ENCODE measurements at places on chromosomes 11 and 22. TPM values are rescaled to one million over a fixed set of nuclear protein-coding genes. Genes with fewer than 3 reads are reported as not detected.

The OR4A16 gene
- total RNA-seq = not detected

The SLC43A1 gene
- total RNA-seq = 4.2 TPM

- no peak overlapping the region for H3K27ac ChIP-seq
- H3K4me1 ChIP-seq = no peaks in the 10 kb centered on the region
- peaks cover 13% of the 10 kb centered on the region for H3K27me3 ChIP-seq
- DNase-seq = no peak
- no peaks in the 10 kb centered on the region for H3K36me3 ChIP-seq
These were observed 121.9 kb upstream of the OR9Q1 start for GRCh38 chr11:57901756-57902155.

The CNTF gene
- total RNA-seq = 3.1 TPM

The TSPO gene
- 45.6 TPM for total RNA-seq

DNA sequence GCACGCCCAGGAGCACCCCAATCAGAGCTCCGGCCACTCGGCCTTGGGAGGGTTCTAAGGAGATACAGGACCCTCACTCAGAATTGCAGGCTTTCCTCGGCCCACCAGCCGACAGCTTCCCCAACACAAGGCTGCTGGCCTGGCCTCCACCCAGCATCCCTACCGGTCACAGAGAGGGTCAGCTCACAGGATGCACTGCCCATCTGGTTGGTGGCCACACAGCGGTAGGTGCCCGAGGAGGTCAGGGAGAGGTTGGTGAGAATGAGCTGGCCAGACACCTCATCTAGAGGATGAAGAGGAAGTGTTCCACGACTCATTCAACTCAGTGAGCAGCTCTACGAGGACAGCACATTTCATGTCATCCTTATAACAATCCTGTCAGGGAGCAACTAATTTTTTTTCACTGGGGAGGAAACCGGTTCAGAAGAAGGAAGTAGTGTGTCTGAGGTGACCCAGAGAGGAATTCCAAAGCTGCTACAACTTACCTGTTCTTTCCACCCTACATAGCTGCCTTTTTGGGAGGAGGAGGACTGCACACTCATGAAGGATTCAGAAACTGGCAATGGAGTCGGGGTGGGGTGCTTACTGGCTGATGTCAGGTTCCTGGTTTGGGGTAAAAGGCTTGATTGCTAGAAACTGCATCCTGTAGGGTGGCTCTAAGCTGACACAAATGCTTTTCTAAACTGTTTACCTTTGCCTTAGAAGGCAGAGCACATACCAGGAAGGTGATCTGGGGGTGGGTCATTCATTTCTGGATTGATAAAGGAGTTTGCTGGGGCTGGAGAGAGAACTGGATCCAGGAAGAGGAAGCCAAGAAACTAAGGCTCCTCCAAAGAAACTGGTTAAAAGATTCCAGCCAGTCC, 3.3 kb downstream of the VSIG2 start:
- no peaks in the 10 kb centered on the region for H3K27me3 ChIP-seq
- no peak overlapping the region for H3K4me3 ChIP-seq

DNA sequence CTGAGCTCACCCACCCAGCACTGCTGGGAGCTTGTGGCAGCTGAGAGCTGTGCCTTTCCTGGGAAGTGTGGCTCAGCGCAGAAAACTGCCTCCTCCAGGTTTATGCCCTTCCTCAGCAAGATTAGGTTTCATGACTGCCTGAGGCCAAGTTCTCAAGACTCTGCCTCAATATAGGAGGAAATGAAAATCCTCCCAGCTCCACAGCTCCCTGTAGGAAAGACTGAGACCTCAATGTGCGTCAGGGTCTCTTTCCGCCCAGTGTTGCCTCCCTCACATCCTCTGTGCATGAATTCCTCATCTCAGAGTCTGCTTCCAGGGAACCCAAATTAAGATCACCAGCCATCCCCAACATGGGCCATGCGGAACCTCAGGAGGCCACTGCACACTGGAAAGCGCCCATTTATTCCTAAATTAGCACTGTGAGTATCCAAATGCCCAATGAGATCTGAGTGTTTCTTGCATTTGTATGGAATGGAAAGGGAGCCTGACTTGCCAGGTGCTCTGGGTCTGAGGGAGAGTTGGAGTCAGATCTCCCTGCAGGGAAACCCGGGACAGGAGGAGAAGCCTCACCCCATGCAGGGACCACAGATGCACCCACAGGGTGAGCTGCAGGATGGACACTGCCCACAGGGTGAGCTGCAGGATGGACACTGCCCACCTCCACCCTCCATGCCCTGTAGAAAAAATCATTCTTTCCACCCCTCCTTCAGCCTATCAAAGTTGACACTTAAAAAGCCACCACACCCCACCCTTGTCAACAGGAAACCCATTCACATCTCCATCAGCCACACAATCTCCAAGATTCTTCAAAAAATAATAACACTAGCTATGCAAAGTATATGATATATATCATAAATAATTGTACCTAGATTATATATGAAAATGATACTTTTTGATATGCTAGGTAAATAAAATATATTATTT, 97.4 kb upstream of the IGLL5 start:
- H3K4me3 ChIP-seq = no peak overlapping the region
- no peaks in the 10 kb centered on the region for H3K27me3 ChIP-seq
- DNase-seq = no peak

DNA sequence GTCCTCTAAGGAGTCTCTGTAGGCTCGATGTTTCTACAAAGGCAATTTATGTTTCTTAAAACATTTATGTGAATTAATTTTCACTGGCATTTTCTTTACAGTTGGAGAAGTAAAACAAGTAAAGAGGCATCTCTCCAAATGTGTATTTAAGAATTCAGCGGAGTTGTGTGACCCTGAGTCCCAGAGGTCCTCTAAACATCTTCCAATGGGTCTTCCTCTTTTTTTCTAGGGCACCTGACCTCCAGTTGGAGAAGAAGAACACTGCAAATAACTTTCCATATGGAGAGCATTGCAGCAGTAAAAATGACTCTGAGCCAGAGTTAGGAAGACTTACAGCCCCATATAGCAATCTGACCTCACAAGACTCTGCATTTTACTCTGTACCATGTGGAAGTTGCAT, 480.5 kb upstream of the RAG2 start:
- H3K4me3 ChIP-seq = no peak overlapping the region
- no peak for DNase-seq
- no peaks in the 10 kb centered on the region for H3K27me3 ChIP-seq

The PDE3B gene
- total RNA-seq = 106 TPM

The DAGLA gene
- total RNA-seq = 0.52 TPM

- no peaks in the 10 kb centered on the region for H3K27me3 ChIP-seq
- no peaks in the 10 kb centered on the region for H3K4me1 ChIP-seq
- no peak for DNase-seq
- H3K4me3 ChIP-seq = no peak overlapping the region
- H3K36me3 ChIP-seq = no peaks in the 10 kb centered on the region
- H3K27ac ChIP-seq = no peak overlapping the region
These were observed 427.9 kb upstream of the CCDC179 start for GRCh38 chr11:23288003-23288783.

DNA sequence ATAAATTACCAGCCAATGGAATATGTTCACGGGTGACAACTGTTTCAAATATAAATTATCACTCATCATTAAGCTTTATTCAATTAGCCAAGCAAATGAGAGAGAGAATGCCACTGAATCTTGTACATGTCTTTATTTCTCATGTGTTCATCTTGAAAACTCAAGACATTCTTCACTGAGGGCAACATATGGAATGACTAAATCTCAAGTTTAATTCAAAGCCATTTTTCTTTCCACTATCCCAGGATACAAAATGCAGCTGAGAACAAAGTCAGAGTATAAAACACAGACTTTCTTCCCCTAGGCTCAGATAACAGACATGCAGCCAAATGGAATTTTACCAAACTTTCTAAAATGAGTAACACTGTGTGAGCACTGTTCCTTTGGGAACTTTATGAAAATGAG, 12.1 kb upstream of the BBOX1 start:
- H3K27ac ChIP-seq = no peak overlapping the region
- no peaks in the 10 kb centered on the region for H3K27me3 ChIP-seq
- no peaks in the 10 kb centered on the region for H3K36me3 ChIP-seq
- no peak overlapping the region for H3K4me3 ChIP-seq

- H3K36me3 ChIP-seq = no peaks in the 10 kb centered on the region
- no peak for DNase-seq
- no peaks in the 10 kb centered on the region for H3K27me3 ChIP-seq
These were observed 209.5 kb downstream of the NTM start for GRCh38 chr11:131579932-131580387.

- DNase-seq = peak; percentile 63
- no peaks in the 10 kb centered on the region for H3K27me3 ChIP-seq
- H3K4me3 ChIP-seq = peak overlapping the region; percentile 98
- H3K36me3 ChIP-seq = peaks cover 7% of the 10 kb centered on the region
- peaks cover 45% of the 10 kb centered on the region for H3K4me1 ChIP-seq
These were observed 1.0 kb upstream of the TOB2 start for GRCh38 chr22:41447435-41448188.

- no peak overlapping the region for H3K4me3 ChIP-seq
- no peaks in the 10 kb centered on the region for H3K27me3 ChIP-seq
- DNase-seq = no peak
These were observed 14.3 kb upstream of the CRY2 start for GRCh38 chr11:45832811-45833441.

The TRIOBP gene
- total RNA-seq = 9.0 TPM

DNA sequence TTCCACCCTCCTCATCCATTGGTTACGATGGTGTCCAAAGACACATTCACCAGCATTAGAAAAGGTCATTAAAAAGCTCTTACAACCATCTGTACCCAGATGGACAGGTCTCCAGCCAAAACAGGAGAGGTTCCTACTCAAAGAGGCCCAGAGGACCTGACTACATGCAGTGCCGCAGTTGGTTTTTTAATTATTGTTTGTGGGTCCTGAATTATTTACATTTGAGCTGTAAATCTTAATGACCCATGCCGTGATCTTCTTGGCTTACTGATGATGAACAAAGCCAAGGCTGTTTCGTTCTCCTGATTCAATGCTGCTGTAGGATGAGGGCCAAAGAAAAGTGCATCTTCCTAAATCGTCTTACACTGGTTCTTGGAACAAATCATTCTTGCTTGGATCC, 83.7 kb downstream of the CADM1 start:
- DNase-seq = no peak
- H3K4me3 ChIP-seq = no peak overlapping the region
- H3K4me1 ChIP-seq = no peaks in the 10 kb centered on the region
- no peak overlapping the region for H3K27ac ChIP-seq

- no peak overlapping the region for H3K27ac ChIP-seq
- H3K36me3 ChIP-seq = no peaks in the 10 kb centered on the region
- peaks cover 4% of the 10 kb centered on the region for H3K4me1 ChIP-seq
- no peak for DNase-seq
- H3K4me3 ChIP-seq = no peak overlapping the region
These were observed 25.4 kb upstream of the RRAS2 start for GRCh38 chr11:14384338-14384737.

GRCh38 chr11:32529994-32530588, 53.5 kb upstream of the EIF3M start:
- no peak overlapping the region for H3K27ac ChIP-seq
- H3K4me3 ChIP-seq = no peak overlapping the region
- H3K4me1 ChIP-seq = no peaks in the 10 kb centered on the region
- no peaks in the 10 kb centered on the region for H3K36me3 ChIP-seq
- no peaks in the 10 kb centered on the region for H3K27me3 ChIP-seq

DNA sequence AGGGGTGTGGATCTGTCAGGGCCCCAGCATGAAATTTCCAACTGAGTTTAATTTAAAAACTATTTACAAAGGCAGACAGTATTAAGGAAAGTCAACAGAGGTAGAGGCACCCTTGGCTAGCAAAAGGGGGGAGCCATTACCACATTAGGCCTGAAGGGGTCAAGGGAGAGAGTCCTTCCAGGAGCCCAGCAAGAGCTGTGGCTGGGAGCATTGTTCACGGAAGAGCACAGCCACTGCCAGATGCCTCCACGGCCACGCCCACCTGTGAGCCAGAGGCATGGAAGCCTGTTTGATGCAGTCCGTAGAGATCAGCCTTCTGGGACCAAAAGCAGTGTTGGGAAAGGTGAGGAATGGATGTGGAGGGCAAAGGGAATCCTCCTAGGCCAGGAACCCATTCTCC, 102.6 kb downstream of the GALNT18 start:
- no peaks in the 10 kb centered on the region for H3K36me3 ChIP-seq
- no peak overlapping the region for H3K27ac ChIP-seq
- H3K4me1 ChIP-seq = no peaks in the 10 kb centered on the region
- no peak overlapping the region for H3K4me3 ChIP-seq
- DNase-seq = no peak

- no peaks in the 10 kb centered on the region for H3K27me3 ChIP-seq
- H3K27ac ChIP-seq = no peak overlapping the region
- no peak for DNase-seq
- no peaks in the 10 kb centered on the region for H3K36me3 ChIP-seq
These were observed 113.0 kb downstream of the CCDC81 start for GRCh38 chr11:86487671-86488070.

GRCh38 chr11:68837583-68838571, 3.8 kb downstream of the CPT1A start:
- H3K4me1 ChIP-seq = peaks cover 75% of the 10 kb centered on the region
- H3K36me3 ChIP-seq = no peaks in the 10 kb centered on the region
- H3K4me3 ChIP-seq = peak overlapping the region; percentile 74
- DNase-seq = no peak

- no peaks in the 10 kb centered on the region for H3K27me3 ChIP-seq
- DNase-seq = peak; percentile 4
- H3K4me1 ChIP-seq = no peaks in the 10 kb centered on the region
- no peak overlapping the region for H3K27ac ChIP-seq
These were observed 60.6 kb downstream of the NXPE2 start for GRCh38 chr11:114738954-114739353.

The OR52I2 gene
- not detected for total RNA-seq

GRCh38 chr11:3037040-3037944, 19.9 kb downstream of the CARS1 start:
- H3K27me3 ChIP-seq = no peaks in the 10 kb centered on the region
- DNase-seq = peak; percentile 33
- peaks cover 89% of the 10 kb centered on the region for H3K36me3 ChIP-seq
- H3K4me1 ChIP-seq = peaks cover 19% of the 10 kb centered on the region
- H3K27ac ChIP-seq = no peak overlapping the region

DNA sequence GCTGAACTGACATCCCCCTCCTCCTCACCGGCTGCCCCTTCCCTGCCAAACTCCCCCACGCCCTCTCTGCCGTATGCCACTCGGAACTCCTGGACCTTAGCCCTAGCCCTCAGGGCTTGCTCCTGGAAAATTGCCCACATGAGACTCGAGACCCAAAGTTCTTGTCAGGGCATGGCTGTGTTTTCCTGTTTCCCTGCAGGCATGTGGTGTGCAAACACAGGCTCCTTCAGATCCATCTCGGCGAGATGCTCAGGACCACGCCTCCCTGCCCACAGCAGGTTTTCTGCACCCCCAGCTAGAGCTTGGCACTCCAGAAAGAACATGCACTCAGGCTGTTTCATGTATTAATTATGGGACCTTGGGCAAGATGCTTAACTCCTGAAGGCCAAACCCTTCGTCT, 1480.4 kb downstream of the BRD1 start:
- no peak overlapping the region for H3K4me3 ChIP-seq
- no peaks in the 10 kb centered on the region for H3K4me1 ChIP-seq
- no peaks in the 10 kb centered on the region for H3K36me3 ChIP-seq
- H3K27me3 ChIP-seq = no peaks in the 10 kb centered on the region
- H3K27ac ChIP-seq = no peak overlapping the region

GRCh38 chr11:120391292-120391691, 55.1 kb downstream of the ARHGEF12 start:
- DNase-seq = no peak
- no peaks in the 10 kb centered on the region for H3K4me1 ChIP-seq
- no peak overlapping the region for H3K27ac ChIP-seq
- peaks cover 44% of the 10 kb centered on the region for H3K27me3 ChIP-seq
- no peak overlapping the region for H3K4me3 ChIP-seq

The LRRC4C gene
- total RNA-seq = not detected

The HYLS1 gene
- total RNA-seq = 1.3 TPM

The PIWIL4 gene
- total RNA-seq = 1.4 TPM
